ENCODE measurements at places on chromosomes 6 and 20. TPM values are rescaled to one million over a fixed set of nuclear protein-coding genes. Genes with fewer than 3 reads are reported as not detected.

Gene ENPP5
- 0.43 TPM for total RNA-seq

Gene ALDH8A1
- not detected for total RNA-seq

Gene CARMIL1
- 11.2 TPM for total RNA-seq

DNA sequence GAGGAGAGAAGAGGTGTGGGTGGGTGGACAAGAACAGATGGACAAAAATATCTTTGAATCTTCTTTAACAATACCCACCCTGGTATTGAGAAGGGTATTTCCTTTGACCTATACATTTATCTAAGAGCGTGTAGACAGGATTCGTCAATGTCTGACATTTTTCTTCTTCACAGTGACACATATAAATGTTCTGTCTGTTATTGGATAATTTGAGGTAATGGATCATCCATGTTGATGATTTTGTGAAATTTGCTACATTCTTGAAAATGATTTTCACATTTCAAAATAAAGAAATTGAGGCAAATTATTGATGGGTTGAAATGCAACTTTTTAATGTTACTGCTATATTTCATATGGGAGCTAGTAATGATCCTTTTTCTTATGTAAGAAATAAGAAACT lies 770.7 kb upstream of the EPHA7 start:
- DNase-seq: no peak

- peak; percentile 12 for DNase-seq
These were observed 23.7 kb upstream of the ZC3H12D start for GRCh38 chr6:149508485-149508884.

DNA sequence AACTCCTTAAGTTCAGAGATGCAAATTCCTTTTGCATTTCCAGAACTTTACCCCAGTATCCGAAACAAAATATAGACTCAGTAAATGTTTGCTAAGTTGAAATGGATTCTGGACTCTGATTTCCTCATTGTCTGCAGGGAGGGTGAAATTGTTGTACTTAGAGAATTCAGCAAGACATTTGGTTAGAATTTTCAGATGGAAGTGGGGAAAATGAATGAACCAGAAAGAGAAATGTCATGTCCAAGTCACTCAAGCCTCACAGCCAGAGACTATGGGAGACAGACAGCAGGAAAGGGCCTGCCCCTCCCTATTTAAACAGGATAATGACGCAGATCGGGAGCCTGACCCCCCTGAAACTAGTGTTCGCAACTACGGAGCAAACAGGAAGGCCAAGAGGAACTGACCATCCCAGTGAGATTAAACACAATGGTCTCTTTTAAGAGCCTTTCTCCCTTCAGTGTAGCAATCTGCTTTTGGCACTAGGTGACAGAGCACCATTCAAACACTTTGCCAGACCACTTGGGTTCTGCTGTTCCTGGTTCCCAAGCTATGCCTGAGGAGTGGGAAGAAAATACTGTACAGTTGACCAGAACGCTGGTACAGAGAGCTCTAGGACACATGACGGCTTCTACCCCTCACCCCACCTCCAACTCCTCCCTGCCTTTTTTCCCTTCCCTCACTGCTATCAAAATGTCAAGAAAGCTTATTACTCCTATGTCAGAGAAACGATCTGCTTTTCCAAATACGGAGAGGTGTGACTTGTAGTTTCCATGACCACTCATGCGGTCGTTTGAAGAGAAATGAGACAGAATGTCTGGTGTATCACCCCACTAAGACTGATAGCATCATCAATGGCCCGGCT lies 13.7 kb downstream of the NEDD9 start:
- DNase-seq: no peak

DNA sequence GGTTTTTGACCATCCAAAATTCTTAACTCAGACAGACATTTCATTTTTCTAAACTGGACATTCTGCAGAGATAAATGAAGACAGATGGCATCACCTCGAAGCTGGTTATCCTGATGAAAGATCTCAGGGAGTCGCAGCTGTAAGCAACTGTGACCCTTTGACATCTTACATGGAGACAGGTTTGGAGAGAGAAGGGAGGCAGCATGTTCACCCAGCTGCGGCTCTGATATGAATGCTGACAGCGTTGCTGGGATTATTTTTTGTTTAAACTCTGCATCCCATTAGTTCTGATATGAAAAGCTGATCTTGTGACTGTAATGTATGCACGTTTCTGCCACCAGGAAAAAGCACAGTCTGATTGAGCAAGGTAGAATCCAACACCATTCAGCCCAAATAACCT lies 89.4 kb downstream of the C6orf118 start:
- DNase-seq: no peak

GRCh38 chr20:46746956-46747526 lies 37.6 kb downstream of the SLC2A10 start:
- DNase-seq: no peak

- peak; percentile 12 for DNase-seq
These were observed 74.7 kb downstream of the SLC23A2 start for GRCh38 chr20:4926531-4927156.

- DNase-seq: no peak
These were observed 106.8 kb downstream of the OR2B2 start for GRCh38 chr6:27805347-27805746.
